ENCODE measurements at places on chromosomes 7 and 10. TPM values are rescaled to one million over a fixed set of nuclear protein-coding genes. Genes with fewer than 3 reads are reported as not detected.
A peak's percentile ranks its signal among the peaks of the same experiment; 100 is the strongest.

DNA sequence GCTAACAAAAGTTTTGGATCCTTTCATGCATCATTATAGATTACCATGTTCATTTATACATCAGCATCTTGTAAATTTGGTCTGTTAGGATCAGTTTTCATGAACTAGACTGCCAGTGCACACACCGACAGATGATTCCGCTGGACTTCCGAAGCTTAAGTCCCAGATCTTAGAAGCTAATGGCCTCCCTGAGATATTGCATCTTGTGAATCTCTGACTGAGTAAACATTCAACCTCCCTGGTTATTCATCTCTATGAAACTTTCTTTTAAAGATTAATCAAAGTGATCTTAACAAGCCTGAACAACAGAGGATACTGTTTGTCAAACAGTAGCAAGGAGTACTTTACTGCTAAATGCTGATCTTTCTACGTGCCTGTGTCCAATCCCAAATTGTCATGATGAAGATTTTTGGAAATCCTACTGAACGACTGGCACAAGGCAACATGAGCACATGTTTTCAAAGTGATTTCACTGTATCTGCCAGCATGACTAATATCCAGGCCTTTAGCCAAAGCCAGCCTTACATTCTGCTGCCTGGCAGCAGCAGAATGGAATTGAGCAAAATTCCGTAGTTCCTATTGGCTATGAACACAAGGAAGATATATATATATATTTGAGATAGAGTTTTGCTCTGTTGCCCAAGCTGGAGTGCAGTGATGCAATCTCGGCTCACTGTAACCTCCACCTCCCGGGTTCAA is 91.3 kb upstream of the ANK3 start:
- no peaks in the 10 kb centered on the region for H3K27me3 ChIP-seq
- H3K4me1 ChIP-seq: peaks cover 29% of the 10 kb centered on the region
- H3K27ac ChIP-seq: no peak overlapping the region
- DNase-seq: no peak

- H3K36me3 ChIP-seq: no peaks in the 10 kb centered on the region
- H3K4me3 ChIP-seq: no peak overlapping the region
- peaks cover 3% of the 10 kb centered on the region for H3K4me1 ChIP-seq
- H3K27ac ChIP-seq: no peak overlapping the region
These were observed 101.5 kb downstream of the JCAD start for GRCh38 chr10:29957907-29958331.

- no peaks in the 10 kb centered on the region for H3K36me3 ChIP-seq
- H3K27ac ChIP-seq: no peak within 1 kb of the TSS
- peak; percentile 89 for DNase-seq
These were observed at the start of gene HOXA5 for GRCh38 chr7:27143023-27143949. Gene HOXA5, minus strand, starts transcription at chr7:27143681. Its CDS starts 74 bp downstream, at chr7:27143607.

GRCh38 chr10:121698336-121698735 is 100.1 kb upstream of the FGFR2 start:
- peaks cover 12% of the 10 kb centered on the region for H3K4me1 ChIP-seq
- no peak overlapping the region for H3K4me3 ChIP-seq
- no peak for DNase-seq
- no peak overlapping the region for H3K27ac ChIP-seq
- H3K36me3 ChIP-seq: peaks cover 12% of the 10 kb centered on the region
- H3K27me3 ChIP-seq: 0 out of 2 replicates have a peak, but pooled peaks cover 3% of the 10 kb centered on the region

DNA sequence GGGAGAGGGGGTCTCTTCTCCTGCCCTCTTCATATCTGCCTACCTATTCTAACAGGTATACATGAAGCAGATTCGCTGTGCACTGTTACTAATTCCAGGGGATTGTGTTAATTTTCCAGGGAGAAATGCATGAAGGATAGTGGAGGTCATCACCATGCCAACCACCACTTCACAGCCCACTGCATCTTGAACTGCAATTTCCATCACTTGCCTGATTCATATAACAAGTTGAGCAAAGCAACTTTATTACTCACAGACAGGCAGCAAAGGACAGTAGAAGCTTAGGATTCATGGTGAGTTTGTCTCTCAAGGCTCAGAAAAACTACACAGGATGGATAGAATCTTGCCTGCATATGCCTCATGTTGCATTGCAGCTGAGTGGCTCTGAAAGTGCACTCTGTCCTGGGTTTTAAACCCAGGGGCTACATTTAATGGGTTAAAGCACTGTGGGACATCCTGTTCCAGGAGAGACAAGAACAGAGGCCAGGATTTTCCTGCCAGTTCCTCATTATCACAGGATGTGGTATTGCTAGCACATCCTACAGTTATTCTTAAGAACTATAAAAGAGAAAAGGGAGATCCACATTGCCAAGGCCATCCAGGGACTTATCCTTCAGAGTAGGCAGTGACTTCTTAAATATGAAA is 136.9 kb upstream of the PRSS1 start:
- H3K27ac ChIP-seq: no peak overlapping the region
- no peaks in the 10 kb centered on the region for H3K36me3 ChIP-seq
- no peak overlapping the region for H3K4me3 ChIP-seq
- H3K27me3 ChIP-seq: no peaks in the 10 kb centered on the region

DNA sequence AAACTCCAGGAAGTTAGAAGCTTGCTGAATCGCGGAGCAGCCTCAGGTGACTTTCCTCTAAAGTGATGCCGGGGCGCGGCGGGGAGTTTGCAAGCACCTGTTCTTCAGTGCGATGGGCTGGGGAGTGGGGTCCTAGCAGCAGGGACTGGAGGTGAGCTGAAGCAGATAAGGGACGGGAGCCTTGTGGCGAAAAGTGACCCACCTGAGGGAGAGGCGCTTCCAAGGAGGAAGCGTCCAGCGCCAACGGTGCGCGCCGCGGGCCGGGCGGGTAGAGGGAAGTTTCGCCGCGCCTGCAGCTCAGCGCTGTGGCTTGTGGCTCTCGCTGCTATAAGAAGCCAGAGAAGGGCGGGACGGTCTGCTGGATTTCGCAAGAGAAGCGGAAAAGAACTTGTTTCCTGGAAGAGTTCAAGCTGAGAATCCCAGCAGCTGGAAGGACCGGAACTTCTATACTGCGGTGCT is at the start of gene STEAP4:
STEAP4 (minus strand) TSS at position 305 of the 459 bp plus-strand sequence. CDS start 22,625 bp downstream, outside the sequence.
- peaks cover 25% of the 10 kb centered on the region for H3K27me3 ChIP-seq
- H3K27ac ChIP-seq: no peak within 1 kb of the TSS
- peaks cover 10% of the 10 kb centered on the region for H3K4me1 ChIP-seq
- DNase-seq: peak; percentile 71
- H3K4me3 ChIP-seq: peak within 1 kb of the TSS; percentile 80
- H3K36me3 ChIP-seq: no peaks in the 10 kb centered on the region

PALD1 gene
- total RNA-seq: 36.1 TPM

Data from WTC11 (cell line).